ENCODE measurements at places on chromosomes 4 and X.

GRCh38 chr4:170687751-170688150 lies 598.0 kb upstream of the AADAT start:
- no peak for DNase-seq

- DNase-seq: no peak
These were observed 67.6 kb upstream of the GPR101 start for GRCh38 chrX:137101273-137101990.

GRCh38 chr4:80495865-80496264 lies 160.3 kb downstream of the CFAP299 start:
- DNase-seq: no peak

GRCh38 chrX:71514367-71515037 lies 18.4 kb upstream of the OGT start:
- DNase-seq: no peak

DNA sequence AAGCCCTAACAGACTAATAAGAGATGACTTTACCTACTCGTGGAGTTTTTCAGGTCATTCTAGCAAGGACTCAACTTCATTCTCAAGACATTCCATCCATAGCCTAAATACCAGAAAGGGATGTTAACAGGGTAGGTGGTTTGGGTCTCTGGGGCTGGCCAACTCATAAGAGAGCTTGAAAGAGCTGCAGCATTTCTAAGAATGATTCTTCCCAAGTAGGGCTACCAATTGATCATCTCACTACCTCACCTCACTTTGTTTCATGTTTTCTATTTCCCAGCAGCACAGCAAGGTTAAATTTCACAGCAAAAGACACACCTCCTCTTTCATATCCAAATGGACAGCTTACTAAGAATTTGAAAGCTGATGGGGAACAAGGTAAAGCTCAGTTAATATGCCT lies 614.8 kb upstream of the DIPK2B start:
- no peak for DNase-seq

GRCh38 chrX:40579900-40580536 lies 752 bp upstream of the ATP6AP2 start:
- DNase-seq: no peak
